ENCODE measurements at places on chromosomes 7 and 10. TPM values are rescaled to one million over a fixed set of nuclear protein-coding genes. Genes with fewer than 3 reads are reported as not detected.

Gene RELN
- total RNA-seq, result 47.4 TPM

Gene CH25H
- total RNA-seq, result 0.24 TPM

Gene CYP3A7
- not detected for total RNA-seq

DNA sequence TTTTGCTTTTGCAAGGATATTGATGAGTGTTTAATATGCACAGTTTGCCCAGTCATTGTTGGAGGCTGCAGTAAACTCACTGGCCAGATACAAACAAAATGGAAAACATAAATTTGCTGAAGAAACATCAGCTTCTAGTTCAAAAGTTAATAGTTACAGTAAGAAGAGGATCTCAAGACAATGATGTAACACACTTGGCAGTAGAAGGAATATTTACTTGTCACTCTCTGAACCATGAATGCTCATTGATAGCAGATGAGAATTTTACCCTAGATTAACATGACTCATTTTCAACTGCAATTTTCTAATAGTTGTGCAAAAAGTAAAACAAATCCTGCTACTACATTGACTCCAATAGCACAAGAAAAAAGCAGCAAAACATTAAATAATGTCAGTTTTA, 47.7 kb downstream of the VWC2 start:
- H3K36me3 ChIP-seq, result no peaks in the 10 kb centered on the region
- H3K27ac ChIP-seq, result no peak overlapping the region
- no peaks in the 10 kb centered on the region for H3K27me3 ChIP-seq
- DNase-seq, result no peak
- H3K4me3 ChIP-seq, result no peak overlapping the region

GRCh38 chr10:132713421-132714095, 72.4 kb downstream of the NKX6-2 start:
- H3K4me3 ChIP-seq, result no peak overlapping the region
- H3K27me3 ChIP-seq, result no peaks in the 10 kb centered on the region
- no peaks in the 10 kb centered on the region for H3K4me1 ChIP-seq
- no peak for DNase-seq

- no peak overlapping the region for H3K27ac ChIP-seq
- no peaks in the 10 kb centered on the region for H3K36me3 ChIP-seq
- no peaks in the 10 kb centered on the region for H3K4me1 ChIP-seq
- H3K4me3 ChIP-seq, result no peak overlapping the region
- no peaks in the 10 kb centered on the region for H3K27me3 ChIP-seq
Observed at GRCh38 chr7:83921271-83921940, 272.5 kb upstream of the SEMA3E start.

DNA sequence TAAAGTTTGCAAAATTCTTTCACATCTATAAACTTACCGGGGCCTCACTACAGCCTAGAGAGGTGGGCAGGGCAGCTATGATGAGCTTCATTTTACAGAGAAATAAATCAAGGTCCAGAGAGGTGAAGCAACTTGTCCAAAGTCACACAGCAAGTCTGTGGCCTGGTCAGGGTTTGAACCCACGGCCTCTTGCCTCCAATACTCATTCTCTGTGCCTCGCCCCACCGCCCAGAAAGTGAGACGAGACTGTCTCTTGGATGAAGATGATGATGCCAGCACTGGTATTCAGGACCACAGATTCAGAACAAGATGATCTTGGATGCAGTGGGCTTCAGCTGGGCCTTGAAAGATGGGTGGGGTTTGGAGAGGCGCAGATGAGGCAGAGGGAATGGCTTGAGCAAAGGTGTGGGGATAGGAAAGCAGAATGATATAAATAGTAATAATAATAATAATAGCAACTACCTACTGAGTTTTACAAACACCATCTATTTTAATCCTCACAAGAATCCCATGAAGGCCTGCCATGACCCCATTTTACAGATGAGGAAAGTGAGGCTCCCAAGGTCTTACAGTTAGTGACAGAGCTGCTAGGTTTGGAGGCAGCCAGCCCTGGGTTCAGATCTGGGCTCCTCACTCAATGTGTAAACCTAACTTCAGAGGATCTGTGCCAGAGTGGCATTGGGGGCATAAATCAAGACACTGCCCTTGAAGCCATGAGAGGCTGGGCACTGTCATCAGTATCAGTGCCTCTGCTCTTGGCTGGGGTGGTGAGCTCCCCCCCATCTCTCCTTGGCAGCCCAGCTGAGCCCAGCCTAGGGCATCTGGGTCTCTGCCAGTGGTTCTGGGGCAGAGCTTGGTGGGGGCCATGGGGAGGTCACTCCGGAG, 70.0 kb downstream of the NEURL1 start:
- no peaks in the 10 kb centered on the region for H3K27me3 ChIP-seq
- DNase-seq, result no peak
- peaks cover 17% of the 10 kb centered on the region for H3K4me1 ChIP-seq
- no peaks in the 10 kb centered on the region for H3K36me3 ChIP-seq

- H3K4me1 ChIP-seq, result no peaks in the 10 kb centered on the region
- H3K27ac ChIP-seq, result no peak overlapping the region
- no peaks in the 10 kb centered on the region for H3K27me3 ChIP-seq
- no peaks in the 10 kb centered on the region for H3K36me3 ChIP-seq
- DNase-seq, result no peak
- H3K4me3 ChIP-seq, result no peak overlapping the region
Observed at GRCh38 chr10:124065382-124066125, 27.8 kb downstream of the CHST15 start.

Data from uterus (tissue), 4 donors.